ENCODE measurements at places on chromosomes 11 and 22. TPM values are rescaled to one million over a fixed set of nuclear protein-coding genes. Genes with fewer than 3 reads are reported as not detected.

DNA sequence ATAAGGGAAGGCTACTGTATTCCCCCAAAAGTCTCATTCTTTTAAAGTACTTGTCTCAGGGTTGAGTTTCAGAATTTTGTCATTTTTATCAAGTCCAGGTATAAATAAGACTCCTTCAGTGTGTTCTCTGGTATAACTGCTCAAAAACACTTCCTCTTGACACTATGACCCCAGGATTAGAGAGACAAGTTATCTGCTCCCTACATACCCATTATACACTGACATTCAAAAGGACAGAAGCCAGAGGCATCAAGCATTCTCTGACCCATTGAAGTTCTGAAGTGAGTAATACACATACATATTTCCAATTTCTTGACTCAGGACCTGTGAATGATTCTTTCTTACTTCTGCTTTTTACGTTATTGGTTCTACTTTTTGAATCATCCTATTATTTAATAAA is 447.8 kb upstream of the CNTN5 start:
- no peak for ATAC-seq

DNA sequence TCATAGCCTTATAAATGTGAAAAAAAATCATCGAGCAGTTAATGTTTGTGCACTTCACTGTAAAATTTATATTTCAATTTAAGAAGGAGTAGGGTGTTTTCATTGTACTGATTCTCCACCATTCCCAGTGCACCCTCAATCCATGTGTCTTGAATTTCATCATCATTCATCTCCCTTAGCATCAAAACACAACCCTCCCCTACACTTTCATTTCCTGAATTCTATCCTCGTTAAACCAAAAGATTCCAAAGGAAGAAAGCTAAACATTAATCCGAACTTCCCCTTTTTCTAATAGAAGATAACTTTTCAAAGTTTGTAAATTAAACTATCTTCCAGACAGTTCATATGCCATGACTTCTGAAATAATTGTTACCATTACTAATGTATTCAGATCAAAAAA is 34.1 kb upstream of the OR8B8 start:
- no peak for ATAC-seq

DNA sequence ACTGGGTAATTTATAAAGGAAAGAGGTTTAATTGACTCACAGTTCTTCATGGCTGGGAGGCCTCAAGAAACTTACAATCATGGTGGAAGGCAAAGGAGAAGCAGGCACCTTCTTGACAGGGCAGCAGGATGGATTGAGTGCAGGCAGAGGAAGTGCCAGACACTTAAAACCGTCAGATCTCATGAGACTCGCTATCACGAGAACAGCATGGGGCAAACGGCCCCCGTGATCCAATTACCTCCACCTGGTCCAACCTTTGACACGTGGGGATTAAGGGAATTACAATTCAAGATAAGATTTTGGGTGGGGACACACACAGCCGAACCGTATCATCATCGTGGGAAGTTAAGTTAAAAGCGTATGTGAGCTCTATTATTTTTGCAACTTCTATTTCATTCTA is 71.4 kb upstream of the SYN3 start:
- ATAC-seq: no peak

DNA sequence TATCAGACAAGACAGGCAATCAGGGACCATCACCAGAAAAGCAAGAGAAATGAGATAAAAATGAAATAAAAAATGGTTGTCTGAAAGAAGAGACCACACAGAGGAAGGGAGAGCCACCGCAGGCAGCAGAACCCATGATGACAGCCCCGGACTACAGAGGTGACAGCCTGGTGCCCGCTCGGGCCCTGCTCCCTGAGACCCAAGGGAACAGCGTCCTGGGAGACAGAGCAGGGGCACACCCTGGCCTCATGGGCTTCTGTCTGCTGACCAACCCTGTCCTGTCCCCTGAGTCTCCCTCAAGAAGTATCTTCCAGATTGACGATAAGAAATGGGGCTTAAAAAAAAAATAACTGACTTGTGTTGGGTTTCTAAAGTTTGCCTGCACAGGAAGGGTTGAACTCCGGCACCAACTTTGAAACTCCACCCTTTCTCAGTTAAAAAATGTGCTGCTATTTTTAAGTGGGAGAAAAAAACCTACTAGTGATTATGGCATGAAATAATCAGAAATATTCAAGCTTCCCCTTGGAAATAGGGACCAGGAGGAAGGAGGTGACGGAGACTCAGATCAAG is 70.1 kb upstream of the TTLL12 start:
- no peak for ATAC-seq

DNA sequence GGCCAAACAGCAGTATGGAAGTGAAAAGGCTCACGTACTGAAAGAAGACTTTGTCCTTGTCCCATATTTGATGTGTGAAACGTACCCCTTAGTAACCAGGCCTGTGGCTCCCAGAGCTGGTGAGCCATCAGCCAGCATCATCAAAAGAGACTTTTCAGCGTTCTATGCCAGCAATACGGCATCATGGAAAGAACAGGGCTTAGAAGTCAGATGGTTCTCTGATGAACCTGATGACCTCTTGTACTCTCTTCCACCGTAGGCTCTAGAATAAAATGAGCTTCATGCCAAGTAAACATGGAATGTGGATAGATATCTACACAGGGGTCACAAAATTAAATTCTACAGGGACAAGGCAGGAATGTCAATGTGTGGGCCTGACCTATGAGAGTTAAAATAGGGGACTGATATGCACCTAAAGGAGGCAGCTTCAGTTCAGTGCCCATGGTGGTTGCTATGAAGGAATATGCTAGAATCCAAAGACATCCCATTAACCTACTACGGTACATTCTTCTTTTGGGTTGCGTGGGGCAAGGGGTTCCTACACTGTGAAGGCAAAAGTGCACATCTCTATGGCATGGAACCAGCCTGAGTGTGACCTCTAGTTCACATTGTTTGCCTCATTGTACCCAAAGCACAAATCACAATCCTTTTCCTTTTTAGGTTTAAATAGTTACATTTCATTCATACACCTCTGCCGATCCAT is 130.6 kb downstream of the ETS1 start:
- no peak for ATAC-seq

GRCh38 chr11:127362754-127363308 is 362.3 kb upstream of the KIRREL3 start:
- ATAC-seq: no peak

DNA sequence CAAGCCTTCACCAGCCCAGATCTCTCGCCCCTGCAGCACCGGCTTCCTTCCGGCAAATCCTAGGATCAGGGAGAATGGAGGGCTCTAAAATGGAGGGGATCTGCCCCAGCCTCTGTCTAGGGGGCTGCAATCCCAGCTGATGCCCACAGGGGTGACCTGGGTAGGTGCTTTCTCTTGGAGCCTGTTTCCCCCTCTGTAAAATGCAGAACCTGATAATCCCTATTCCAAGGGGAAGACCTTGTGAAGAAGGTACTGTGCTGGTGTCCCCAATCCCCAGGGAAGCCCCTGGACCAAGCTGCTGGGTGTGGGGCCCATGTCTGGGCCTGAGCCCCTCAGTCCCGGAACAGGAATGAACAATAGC is 2.8 kb downstream of the EMID1 start:
- no peak for ATAC-seq

- no peak for ATAC-seq
Observed at GRCh38 chr11:3180869-3181268, 15.8 kb upstream of the OSBPL5 start.

- no peak for ATAC-seq
Observed at GRCh38 chr22:39683639-39684038, 113.1 kb downstream of the CACNA1I start.

GRCh38 chr11:100929377-100929776 is 200.2 kb downstream of the PGR start:
- no peak for ATAC-seq

The PHOX2A gene
- total RNA-seq: not detected

The UBQLNL gene
- total RNA-seq: 0.08 TPM

The FGF3 gene
- not detected for total RNA-seq

The PLEKHB1 gene
- total RNA-seq: 1.4 TPM

The NOX4 gene
- 0.16 TPM for total RNA-seq

The THY1 gene
- total RNA-seq: 3.6 TPM

Measured in esophagus mucosa (tissue), 1 donor.